ENCODE measurements at places on chromosomes 7 and 10.

GRCh38 chr10:103792547-103792946 lies 62.8 kb downstream of the SH3PXD2A start:
- DNase-seq = no peak
- H3K4me1 ChIP-seq = no peaks in the 10 kb centered on the region
- H3K36me3 ChIP-seq = peaks cover 3% of the 10 kb centered on the region
- H3K27ac ChIP-seq = no peak overlapping the region
- H3K4me3 ChIP-seq = no peak overlapping the region

GRCh38 chr10:93363891-93364648 lies 118.1 kb downstream of the MYOF start:
- peaks cover 16% of the 10 kb centered on the region for H3K27me3 ChIP-seq
- no peak overlapping the region for H3K27ac ChIP-seq
- DNase-seq = no peak
- H3K36me3 ChIP-seq = peaks cover 3% of the 10 kb centered on the region
- peaks cover 2% of the 10 kb centered on the region for H3K4me1 ChIP-seq
- H3K4me3 ChIP-seq = no peak overlapping the region

GRCh38 chr10:116686632-116687031 lies 55.7 kb downstream of the HSPA12A start:
- H3K27me3 ChIP-seq = no peaks in the 10 kb centered on the region
- DNase-seq = no peak
- no peak overlapping the region for H3K4me3 ChIP-seq
- H3K4me1 ChIP-seq = no peaks in the 10 kb centered on the region

DNA sequence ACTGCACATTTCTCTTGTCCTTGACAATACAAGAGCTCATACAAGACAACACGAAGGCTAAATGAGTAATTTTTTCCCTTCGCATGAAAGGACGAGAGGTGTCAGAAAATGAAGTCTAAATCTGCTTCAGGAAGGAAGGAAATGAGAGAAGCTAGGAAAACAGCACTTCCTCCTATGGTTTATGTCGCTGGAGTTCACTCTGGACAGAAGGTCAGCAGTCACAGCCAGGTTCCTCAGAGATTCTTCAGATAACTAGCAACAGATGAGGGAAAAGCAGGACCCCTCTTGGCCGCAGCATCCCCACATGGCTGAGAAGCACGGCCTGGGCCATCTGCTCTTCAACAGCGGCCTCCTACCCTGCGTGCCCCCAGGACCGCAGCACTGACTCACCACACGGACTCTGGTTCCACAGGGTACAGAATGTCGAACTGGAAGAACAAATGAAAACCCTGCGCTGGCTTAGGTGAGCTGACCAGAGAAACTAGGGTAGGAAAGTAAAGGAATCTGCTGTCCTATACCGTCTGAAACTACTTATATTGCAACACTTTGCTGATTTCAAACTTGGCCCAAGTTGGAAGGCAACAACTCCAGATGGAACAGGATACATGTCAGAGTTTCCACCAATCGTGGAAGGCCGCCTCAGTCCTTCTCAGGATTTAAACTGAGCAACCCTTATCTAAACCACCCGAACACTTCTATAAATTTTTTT lies 26.3 kb downstream of the DNMBP start:
- peaks cover 5% of the 10 kb centered on the region for H3K4me1 ChIP-seq
- peaks cover 6% of the 10 kb centered on the region for H3K36me3 ChIP-seq

- no peak for DNase-seq
- peaks cover 54% of the 10 kb centered on the region for H3K36me3 ChIP-seq
- H3K27ac ChIP-seq = no peak overlapping the region
- no peak overlapping the region for H3K4me3 ChIP-seq
- no peaks in the 10 kb centered on the region for H3K4me1 ChIP-seq
- H3K27me3 ChIP-seq = no peaks in the 10 kb centered on the region
Measured at GRCh38 chr7:5064391-5065106, 18.9 kb downstream of the RBAK start.

DNA sequence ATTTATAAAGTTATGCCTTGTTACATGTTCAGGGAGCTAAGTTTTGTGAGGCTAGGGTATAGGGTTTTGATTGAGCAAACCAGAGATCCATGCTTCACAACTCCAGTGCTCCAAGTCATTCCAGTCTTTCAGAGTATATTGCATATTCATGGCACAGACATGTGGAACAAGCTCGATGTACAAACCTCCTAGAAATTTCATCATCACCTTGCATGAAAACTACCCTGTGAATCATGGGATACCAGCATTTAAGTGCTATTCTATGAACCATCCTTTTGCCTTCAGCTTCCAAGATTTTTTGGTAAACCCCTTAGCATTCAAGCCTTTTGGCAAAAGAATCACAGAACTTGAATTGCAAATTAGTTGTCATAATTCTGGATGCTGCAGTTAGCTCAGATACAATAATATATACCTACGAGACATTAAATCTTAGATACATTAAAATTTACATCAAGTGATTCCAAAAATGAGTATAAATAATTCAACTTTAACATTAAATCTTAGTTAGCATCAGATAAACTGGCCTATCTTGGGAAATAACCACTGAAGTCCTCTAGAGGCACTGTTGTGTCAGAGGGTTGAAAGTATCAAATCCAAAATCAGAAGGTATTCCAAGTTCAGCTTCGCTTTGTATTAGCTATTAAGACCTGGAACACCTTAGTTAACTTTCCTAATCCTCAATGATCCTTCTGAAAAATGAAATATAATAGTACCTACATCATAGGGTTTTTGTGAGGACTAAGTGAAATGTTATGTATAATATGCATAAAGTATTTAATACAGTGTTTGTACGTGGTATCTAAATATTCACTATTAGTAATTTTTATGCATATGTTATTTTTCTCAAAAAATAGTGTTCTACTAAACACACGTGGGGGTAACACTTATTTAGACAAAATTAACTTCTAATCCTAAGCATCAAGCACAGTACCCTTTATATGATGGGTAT lies 55.5 kb upstream of the CABCOCO1 start:
- DNase-seq = no peak
- no peaks in the 10 kb centered on the region for H3K4me1 ChIP-seq
- H3K27me3 ChIP-seq = peaks cover 28% of the 10 kb centered on the region
- no peaks in the 10 kb centered on the region for H3K36me3 ChIP-seq

GRCh38 chr7:17132726-17133125 lies 165.7 kb upstream of the AHR start:
- no peaks in the 10 kb centered on the region for H3K36me3 ChIP-seq
- no peak overlapping the region for H3K4me3 ChIP-seq
- no peak overlapping the region for H3K27ac ChIP-seq
- H3K4me1 ChIP-seq = peaks cover 4% of the 10 kb centered on the region

DNA sequence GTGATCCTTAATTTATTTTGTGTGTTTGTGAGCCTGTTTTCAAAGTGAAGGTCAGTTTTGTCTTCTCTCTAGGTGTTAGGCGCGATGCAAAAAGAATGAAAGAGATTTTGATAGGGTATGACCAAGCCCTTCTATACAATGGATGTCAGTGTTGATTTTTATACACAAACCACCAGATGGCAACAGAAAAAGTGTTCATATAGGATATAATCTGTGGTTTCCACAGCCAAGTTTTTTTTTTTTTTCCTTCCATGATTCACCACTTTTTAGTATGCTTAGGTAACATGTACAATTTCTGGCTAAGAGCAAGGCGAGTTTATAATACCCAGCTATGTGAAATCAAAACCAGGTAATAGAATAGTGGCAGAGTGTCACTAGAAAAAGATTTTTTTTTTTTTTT lies 8.1 kb downstream of the SDK1 start:
- H3K36me3 ChIP-seq = no peaks in the 10 kb centered on the region
- no peaks in the 10 kb centered on the region for H3K4me1 ChIP-seq
- H3K27ac ChIP-seq = no peak overlapping the region
- no peak for DNase-seq
- H3K4me3 ChIP-seq = no peak overlapping the region

DNA sequence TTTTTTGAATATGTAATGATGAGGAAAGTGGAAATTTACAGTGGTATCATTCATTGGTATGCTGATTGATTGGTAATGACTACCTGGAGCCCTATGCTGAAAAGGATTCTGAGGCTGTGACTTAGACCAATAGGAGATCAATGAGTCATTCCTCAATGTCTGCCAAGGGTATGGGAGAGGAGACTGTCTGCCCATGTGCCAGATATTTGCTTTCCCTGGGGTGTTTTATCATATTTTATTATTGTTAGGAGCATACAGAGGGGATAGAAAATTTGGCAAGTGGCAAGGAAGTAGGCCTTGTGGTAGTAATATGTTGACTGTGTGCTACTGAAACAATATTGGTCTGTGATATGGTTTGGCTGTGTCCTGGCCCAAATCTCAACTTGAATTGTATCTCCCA lies 54.8 kb downstream of the ASAH2B start:
- H3K4me1 ChIP-seq = no peaks in the 10 kb centered on the region
- no peak overlapping the region for H3K4me3 ChIP-seq
- no peaks in the 10 kb centered on the region for H3K36me3 ChIP-seq
- H3K27ac ChIP-seq = no peak overlapping the region
- peaks cover 55% of the 10 kb centered on the region for H3K27me3 ChIP-seq

GRCh38 chr10:115831016-115831415 lies 442.0 kb downstream of the GFRA1 start:
- no peaks in the 10 kb centered on the region for H3K27me3 ChIP-seq
- no peak overlapping the region for H3K27ac ChIP-seq
- H3K36me3 ChIP-seq = no peaks in the 10 kb centered on the region
- H3K4me3 ChIP-seq = no peak overlapping the region

GRCh38 chr7:516216-516605 lies 3.4 kb downstream of the PDGFA start:
- peaks cover 3% of the 10 kb centered on the region for H3K36me3 ChIP-seq
- no peak overlapping the region for H3K27ac ChIP-seq
- peaks cover 13% of the 10 kb centered on the region for H3K4me1 ChIP-seq
- no peak for DNase-seq
- peaks cover 29% of the 10 kb centered on the region for H3K27me3 ChIP-seq

DNA sequence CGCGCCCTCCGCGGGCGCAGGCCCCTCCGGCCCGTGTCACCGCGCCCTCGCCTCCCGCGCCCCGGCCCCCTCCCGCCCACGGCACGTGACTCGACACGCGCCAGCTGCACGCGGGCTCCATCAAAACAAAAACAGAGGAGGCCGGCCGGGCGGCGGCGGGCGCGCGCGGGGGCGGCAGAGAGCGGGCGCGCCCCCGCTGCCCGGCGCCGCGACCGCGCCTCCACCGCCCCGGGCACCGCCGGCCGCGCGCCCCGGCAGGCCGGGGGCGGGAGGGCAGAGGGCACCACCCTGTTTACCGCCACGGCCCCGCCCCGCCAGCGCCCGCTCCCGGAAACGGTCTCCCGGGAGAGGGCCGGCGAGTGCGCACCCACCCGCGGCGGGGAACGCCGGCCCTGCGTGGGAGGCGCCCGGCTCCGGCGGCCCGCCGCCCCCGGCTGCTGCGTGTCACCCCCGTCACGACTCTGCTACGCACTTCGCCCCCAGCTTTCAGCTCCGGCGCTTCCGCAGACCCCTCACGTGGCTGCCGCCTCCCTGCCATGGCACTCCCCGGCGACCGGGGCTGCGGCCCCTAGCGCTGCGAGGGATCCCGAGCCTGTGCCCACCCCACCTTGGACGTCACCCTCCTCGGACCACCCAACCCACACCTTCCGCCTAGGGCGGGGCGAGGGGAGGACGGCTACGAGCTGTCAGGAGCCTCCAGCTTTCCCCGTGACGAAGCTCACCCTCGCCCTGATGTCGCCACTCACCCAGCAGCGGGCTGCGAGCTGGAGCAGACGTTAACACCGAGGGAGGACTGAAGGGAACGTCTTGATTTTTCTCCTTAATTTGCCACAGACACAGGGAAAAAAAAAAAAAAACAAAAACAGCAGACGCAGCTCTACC lies 221.6 kb upstream of the MKLN1 start:
- H3K27ac ChIP-seq = peak overlapping the region; percentile 100
- H3K27me3 ChIP-seq = no peaks in the 10 kb centered on the region
- peaks cover 64% of the 10 kb centered on the region for H3K4me1 ChIP-seq
- DNase-seq = peak; percentile 93

DNA sequence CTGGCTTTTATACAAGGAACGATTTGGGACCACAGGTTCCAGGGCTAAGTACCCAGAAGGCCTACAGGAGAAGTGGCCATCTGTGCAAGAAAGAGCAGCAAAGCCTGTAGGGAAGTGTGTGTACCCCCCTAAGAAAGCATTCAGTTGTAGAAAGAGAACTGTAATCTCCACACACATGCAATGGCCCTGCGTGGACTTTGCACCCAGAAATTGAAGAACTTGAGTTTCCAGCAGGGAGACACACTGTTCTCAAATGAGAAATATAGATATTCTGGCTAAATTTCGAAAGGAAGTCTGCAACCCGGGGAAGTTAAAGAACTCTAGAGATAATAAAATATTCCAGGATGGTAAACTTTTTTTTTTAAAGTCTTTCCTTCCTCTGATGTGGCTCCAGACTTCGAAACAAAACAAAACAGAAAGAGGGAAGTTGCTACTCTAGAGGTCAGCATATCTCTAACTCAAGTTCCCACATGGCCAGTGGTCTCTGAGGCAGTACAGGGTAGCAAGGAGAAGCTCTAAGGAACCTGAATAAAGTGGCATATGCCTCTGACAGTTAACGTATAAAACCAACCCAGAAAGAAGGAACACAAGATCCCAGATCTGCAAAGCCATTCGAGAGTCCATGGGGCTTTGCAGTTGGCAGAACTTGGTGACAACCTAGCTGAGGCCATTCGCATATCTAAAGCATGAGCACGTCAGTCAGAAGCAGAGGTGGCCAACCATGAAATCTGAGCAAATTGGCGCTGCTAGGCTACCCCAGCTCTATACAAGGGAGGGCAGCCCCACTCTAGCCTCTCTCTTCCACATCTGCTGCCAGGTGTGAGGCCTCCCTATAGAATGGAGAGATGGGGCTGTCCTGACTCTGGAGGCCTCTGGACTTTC lies 56.6 kb downstream of the ELMO1 start:
- no peak for DNase-seq
- H3K27me3 ChIP-seq = no peaks in the 10 kb centered on the region
- H3K36me3 ChIP-seq = no peaks in the 10 kb centered on the region

DNA sequence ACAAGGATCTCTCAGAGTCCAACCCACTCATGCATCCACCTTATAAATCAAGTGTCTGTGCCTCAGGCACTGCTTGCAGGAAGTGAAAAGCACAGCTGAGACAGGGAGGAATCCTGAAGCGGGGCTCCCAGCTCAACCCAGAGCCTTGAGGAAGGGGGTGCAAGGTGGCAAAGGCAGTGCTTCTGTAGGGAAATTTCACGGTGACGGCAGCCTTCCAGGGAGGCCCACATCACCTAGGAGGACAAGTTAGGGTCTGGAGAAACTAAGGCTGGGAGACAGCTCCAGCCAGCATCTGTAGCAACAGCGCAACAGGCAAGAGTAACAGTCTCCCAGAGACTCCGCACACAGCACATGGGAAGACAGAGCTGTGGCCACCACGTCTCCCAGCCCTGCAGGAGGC lies 2.7 kb downstream of the AOC1 start:
- H3K36me3 ChIP-seq = no peaks in the 10 kb centered on the region
- DNase-seq = no peak
- H3K27ac ChIP-seq = no peak overlapping the region

DNA sequence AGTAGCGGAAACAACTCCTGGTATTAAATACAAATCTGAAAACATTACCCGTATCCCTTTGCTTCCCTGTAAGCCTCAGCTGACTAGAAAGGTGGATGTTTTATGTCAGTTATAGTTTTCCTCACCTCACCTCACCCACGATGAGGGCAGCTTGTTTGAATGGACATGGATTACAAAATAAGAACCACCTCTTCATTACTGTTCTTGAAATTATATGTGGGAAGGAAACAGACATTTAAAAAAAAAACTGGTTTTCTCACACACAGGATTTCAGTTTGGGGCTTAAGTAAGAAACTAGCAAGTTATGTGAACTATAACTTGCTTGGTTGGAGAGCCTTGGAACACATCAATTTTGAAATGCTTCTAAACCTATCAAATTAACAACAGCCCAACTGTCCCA lies 232.9 kb upstream of the CCDC6 start:
- no peak overlapping the region for H3K27ac ChIP-seq
- H3K4me3 ChIP-seq = no peak overlapping the region
- no peaks in the 10 kb centered on the region for H3K27me3 ChIP-seq
- peaks cover 3% of the 10 kb centered on the region for H3K36me3 ChIP-seq
- H3K4me1 ChIP-seq = no peaks in the 10 kb centered on the region

Measured in effector memory CD8-positive, alpha-beta T cell (primary cell).